Activated CD8-positive, alpha-beta memory T cell treated with anti-CD3 and anti-CD28 coated beads for 1 hour (primary cell): ENCODE measurements at places on chromosomes 12 and 14.

GRCh38 chr14:23447361-23448350 is 12.2 kb upstream of the MYH7 start:
- DNase-seq, result no peak

- DNase-seq, result peak; percentile 12
Observed at GRCh38 chr14:91059576-91060350, 678 bp downstream of the RPS6KA5 start.

DNA sequence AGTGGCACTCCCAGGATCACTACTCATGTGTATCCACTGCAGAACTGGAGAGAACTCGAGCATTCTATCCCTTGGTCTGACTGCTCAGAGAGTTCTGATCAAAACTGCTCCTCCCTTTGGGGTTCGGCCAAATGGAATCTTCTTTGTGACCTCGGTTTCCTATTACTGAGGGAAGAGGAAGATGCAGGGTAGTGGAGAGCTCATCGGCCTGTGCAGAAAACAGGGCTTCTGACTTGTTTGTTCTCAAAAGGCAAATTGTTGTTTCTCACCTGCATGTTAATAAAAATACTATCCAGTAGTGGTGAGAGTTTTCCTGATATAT is 17.1 kb upstream of the AKAP6 start:
- no peak for DNase-seq

DNA sequence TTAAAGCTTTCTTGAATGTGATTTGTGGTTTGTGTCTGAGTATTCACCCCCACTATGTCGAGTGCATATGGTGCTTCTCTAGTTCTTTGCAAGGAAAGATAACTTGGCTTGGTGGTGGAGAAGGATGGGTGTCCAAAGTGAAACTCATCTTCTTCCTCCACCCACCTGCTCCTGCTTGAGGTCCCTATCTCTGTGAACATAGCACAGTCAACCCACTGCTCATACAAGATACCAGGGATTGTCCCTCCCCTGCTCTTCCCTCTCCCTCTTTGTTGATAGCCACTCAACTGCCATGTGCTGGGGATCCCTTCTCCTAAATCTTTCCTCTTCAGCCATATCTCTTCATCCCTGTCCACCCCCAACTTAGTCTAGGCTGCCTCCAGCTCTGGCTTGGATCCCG is 176.5 kb downstream of the ASCL4 start:
- no peak for DNase-seq

GRCh38 chr14:70254476-70254961 is 65.8 kb upstream of the SLC8A3 start:
- no peak for DNase-seq
